Kidney glomerular epithelial cell (primary cell): ENCODE measurements at places on chromosomes 4 and X.

- no peak for DNase-seq
These were observed 59.7 kb downstream of the FAM184B start for GRCh38 chr4:17721496-17722355.

- DNase-seq: no peak
These were observed 5.4 kb upstream of the PHOX2B start for GRCh38 chr4:41753942-41754341.

GRCh38 chrX:41824551-41824950 lies 98.8 kb downstream of the CASK start:
- DNase-seq: no peak

- no peak for DNase-seq
These were observed 284.1 kb upstream of the AMOT start for GRCh38 chrX:113124693-113125092.

GRCh38 chrX:99051639-99052038 lies 1358.4 kb downstream of the PCDH19 start:
- DNase-seq: no peak

- DNase-seq: no peak
These were observed 9.7 kb downstream of the TSPAN7 start for GRCh38 chrX:38571058-38571457.

GRCh38 chr4:95367824-95368223 lies 180.9 kb downstream of the UNC5C start:
- DNase-seq: no peak

GRCh38 chrX:18983666-18984380 lies at the start of gene PHKA2:
Gene PHKA2 (minus strand): TSS chrX:18984114. CDS start chrX:18983932, 182 bp downstream.
- DNase-seq: peak; percentile 12

- DNase-seq: no peak
These were observed 105.6 kb downstream of the AMELX start for GRCh38 chrX:11398785-11399184.

GRCh38 chr4:28488021-28488420 lies 1627.4 kb downstream of the STIM2 start:
- no peak for DNase-seq

GRCh38 chr4:47442980-47443379 lies 20.5 kb downstream of the COMMD8 start:
- DNase-seq: no peak

DNA sequence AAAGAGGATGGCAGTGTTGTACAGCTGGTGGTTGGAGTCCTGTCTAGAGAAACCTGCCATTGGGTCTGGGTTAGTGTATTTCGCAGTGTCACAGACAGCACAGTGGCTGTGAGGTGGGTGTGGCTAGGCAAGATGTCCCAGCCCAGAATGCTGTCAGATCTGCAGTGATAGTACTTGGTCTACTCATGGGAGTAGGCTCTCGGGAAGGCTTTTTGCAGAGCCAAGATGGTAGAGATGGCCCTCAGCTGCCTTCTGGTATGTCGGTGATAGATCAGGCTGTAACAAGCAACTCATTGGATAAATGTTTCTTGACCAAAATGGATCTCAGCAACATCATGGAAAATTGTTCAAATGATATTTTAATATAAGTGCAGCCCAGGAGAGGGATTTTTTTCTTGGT lies 84.3 kb upstream of the WDR1 start:
- no peak for DNase-seq

DNA sequence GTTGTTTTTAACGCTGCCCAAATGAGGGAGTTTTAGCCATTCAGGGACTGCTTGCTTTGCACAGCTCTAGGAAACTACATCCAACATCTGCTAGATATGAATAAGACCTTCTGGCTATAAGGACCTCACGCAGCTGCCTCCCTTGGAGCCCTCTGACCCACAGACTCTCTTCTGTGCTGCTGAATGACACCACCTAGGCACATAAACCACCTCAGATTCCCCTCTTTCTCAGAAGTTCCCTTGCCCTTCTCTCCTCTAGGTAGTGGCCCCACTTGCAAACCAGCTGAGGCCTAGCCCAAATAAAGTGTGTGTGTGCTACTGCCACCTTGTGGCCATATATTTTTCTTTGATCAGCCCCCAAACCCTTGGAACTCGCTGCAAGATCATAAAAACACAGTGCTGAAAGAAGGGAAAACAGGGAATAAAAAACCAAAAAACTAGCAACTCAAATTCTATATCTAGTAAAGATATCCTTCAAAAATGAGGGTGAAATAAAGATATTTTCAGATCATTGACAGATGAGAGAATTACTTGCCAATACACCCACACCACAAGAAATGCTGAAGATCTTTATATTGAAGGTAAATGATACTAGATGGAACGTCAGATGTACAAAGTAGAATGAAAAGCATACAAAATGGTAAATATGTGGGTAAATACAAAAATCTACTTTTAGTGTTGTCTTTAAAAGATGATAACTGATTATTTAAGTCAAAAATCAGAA lies 265.9 kb downstream of the ADAMTS3 start:
- DNase-seq: peak; percentile 39

DNA sequence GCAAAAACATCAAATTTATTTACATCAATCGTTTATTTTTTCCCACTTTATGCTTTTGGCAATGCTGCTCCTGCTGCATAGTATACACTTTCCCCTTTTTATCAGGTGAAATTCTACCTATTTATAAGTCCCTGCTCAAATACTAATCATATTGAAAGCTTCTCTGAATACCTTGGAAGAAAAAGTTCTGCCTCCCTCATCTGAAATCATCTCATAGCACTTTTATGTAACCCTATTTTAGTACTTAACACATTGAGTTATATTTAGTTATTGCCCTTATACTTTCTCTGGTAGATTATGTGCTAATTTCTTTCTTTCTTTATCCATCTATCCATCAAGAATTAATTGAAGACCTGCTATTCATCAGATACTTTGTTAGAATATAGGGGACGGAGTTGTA lies 1.1 kb upstream of the WDR17 start:
- no peak for DNase-seq

DNA sequence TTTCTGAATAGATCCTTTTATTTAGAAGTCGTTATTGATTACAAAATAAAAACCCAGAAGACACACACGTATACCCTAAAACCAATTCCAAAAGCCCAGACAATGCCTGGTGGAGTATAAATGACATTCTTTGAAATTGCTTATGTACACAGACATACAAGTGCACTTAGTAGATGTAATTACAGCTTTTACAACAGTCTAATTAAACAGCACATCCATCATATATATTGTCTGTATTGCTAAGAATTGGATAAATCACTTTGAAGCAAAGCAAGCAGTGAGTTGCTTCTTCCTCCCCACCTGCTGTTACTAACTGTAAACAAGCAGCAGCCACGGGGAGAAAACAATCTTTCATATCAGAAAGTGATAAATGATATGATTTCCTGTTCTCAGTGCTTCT lies 645.7 kb downstream of the TLL1 start:
- DNase-seq: no peak

- no peak for DNase-seq
These were observed 171.2 kb upstream of the RPL34 start for GRCh38 chr4:108449129-108449528.
